ENCODE measurements at places on chromosomes 5 and 9.

GRCh38 chr5:7186818-7187217 lies 209.1 kb upstream of the ADCY2 start:
- no peak for DNase-seq

DNA sequence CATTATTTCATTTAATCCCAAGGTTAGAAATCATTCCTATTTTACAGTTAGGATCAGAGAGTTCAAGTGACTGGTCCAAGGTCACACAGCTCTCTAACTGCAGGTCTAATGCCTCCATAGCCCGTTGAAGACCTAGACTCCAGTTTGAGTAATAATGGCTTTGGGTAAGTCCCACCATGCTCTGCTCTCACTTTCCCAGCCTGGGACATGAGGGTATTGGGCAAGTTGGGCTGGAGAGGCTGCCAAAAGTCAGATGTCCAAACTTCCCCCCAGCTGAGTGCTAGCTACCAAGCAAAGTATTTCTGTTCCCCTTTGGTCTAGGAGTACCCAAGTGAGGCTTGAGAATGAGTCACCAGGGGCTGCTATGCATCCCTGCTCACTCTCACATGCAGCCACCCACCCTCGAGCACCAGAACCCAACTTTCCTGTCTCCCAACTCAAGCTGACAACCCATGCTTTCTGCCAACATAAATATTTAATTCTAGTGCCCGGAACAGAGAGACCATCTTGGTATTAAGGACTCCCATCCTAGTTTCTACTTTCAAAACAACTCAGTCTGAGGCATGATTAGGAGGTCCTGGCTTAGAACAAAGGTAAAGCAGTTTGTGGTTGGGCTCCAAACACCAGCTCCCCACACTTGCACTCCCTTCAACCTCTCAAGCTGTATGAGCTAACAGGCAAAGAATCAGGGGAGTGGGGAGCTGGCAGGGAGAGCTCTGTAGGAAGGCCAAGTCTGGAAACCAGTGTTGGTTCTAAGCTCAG lies 236.5 kb upstream of the TRIM32 start:
- DNase-seq, result no peak

GRCh38 chr5:116564756-116565490 lies 9.7 kb downstream of the SEMA6A start:
- no peak for DNase-seq

DNA sequence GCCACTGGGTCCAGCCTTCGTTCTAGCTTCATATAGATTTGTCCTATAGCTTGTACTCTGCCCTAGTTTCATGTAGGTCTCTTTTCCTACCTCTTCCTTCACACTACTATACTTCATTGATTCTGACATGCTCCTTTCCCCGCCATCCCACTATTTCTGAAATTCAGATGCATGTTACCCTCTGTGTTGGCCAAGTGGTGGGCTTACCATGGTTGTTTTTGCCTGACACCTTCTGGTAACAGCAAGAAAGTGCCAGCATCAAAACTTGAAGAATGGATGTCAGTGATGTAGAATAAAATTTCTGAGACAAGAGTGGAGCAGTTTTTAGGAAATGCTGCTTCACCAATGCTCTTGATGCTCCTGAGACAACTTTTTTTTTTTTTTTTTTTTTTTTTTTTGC lies 19.5 kb upstream of the SERINC5 start:
- no peak for DNase-seq

DNA sequence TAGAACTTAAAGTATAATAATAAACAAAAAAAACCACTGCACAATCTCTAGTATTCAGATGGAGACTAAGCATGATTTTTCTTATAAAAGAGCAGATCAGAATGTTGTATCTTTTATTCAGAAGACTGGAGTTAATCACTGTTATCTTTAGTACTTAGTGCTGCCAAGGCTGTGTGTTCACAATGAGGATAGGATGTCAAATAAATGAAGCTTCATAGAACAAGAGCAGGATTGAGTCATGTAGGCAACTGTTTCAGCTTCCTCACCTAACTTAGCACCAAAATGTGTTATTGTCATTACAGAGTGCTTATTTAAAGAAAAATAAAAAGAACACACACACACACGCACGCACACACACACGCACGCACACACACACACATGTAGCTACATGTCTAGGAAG lies 58.1 kb upstream of the CDKN2B start:
- no peak for DNase-seq

DNA sequence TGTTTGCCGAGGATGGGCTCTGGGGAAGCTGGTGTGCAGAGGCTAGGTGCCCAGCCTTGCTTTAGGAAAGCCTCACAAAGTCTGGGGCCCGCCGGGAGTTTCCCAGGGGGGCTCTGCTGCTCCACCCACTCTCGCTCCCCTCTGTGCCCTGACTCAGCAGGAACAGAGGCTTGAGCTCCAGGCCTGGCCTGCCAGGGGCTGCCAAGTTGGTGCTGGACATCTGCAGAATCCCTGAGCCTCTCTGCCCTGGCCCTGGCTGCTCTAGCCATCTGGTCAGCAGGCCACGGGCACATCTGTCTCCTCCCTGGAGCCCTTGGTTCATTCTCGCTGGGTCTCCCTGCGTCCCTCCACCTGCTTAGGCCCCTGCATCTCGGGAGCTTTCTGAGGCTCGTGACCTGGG lies 647 bp upstream of the ADAMTSL2 start:
- no peak for DNase-seq

DNA sequence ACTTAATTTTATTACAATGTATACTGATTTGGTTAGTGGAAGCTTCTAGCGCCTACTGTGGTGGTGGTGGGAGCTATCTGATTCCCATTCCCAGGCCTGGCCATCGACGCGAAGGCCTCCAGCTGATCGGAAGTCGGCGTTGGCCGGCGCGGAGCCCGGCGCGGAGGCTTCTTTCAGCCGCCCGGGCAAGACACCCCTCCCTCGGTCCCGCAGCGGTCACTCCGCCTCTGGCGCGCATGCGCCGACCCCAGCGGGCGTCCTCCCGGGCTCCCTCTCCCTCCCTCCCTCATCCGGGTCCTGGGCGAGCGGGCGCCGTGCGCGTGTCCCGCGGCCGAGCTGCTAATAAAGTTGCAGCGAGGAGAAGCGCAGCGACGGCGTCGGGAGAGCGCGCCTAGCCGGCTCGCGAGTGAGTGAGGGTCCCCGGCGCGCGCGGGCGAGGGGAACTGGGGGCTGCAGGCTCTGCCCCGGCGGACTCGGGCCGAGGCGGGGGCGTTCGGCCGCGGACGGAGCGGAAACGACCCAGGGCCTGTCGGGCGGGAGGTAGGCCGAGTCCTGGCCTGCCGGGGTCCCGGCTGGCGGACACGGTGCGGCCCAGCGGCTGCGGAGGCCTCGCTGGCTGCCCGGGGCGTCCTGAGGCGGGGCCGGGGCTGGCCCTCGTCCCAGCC lies at the start of gene SMAD5:
Gene SMAD5, plus strand, starts transcription at position 289 of the 665 bp plus-strand sequence. CDS start 20,916 bp downstream, outside the sequence.
- DNase-seq, result peak; percentile 97

GRCh38 chr5:158897444-158898160 lies 202.1 kb downstream of the EBF1 start:
- DNase-seq, result no peak

- DNase-seq, result no peak
Observed at GRCh38 chr5:149265597-149265996, 6.1 kb upstream of the AFAP1L1 start.

DNA sequence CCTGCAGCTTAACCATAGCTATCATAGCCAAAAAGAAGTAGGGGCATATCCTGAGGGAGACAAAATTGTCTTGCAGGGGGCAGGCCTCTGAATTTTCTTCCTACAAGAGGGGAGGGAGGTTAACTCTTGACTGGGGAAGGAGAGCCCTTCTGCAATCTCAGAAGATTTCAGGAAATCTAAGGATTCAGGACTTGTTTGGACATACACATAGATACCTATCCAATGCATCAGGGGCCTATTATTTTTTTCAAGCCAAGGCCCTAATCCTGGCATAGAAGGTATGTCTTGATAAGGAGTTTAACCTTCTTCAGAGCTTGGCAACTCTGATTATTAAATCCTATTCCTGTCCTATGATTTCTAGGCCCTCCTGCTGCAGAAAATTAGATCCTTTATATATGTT lies 375.1 kb upstream of the ACTBL2 start:
- DNase-seq, result no peak

DNA sequence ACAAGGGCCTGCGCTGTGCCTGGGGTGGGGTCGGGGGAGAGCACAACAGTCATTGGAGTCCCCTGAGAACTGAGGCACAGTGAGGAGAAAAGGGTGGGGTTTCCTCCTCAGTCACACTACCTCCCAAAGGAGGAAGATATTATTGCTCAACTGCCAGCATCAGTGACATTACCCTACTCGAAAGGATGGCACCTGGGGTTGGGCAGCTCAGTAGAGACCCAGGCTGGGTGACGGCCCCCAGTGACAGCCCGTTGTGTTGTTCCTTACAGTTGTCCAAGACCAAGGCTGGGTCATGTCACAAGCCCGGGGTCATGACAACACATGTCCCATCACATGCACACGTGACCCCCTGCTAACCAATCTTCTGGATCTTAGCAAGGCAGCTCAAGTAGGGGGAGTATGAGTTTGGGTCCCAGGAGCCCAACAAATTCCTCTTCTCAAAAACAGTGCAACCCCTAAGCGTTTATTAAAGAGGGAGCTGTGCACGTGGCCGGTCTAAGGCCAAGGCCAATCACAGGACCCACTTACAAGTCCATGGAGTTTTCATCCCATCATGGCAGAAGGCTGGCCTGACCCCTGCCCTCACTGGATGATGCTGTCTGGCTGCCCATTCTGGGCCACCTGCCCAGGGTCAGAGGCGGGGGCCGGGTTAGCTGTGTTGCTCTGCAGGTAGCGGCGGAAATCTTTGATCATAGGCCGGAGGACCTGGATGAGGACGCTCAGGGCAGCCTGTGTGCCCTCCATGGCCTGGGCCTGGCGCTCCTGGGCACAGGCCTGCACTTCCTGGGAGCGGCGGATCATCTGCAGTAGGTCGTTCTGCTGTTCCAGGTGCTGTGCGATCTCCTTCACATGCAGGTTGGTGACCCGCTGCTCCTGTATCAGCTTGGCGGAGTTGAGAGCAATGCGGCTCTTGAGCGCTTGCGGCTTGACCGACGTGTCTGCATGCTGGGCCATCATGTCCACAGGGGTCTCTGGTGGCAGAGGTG lies 4.0 kb downstream of the NAIF1 start:
- DNase-seq, result no peak

DNA sequence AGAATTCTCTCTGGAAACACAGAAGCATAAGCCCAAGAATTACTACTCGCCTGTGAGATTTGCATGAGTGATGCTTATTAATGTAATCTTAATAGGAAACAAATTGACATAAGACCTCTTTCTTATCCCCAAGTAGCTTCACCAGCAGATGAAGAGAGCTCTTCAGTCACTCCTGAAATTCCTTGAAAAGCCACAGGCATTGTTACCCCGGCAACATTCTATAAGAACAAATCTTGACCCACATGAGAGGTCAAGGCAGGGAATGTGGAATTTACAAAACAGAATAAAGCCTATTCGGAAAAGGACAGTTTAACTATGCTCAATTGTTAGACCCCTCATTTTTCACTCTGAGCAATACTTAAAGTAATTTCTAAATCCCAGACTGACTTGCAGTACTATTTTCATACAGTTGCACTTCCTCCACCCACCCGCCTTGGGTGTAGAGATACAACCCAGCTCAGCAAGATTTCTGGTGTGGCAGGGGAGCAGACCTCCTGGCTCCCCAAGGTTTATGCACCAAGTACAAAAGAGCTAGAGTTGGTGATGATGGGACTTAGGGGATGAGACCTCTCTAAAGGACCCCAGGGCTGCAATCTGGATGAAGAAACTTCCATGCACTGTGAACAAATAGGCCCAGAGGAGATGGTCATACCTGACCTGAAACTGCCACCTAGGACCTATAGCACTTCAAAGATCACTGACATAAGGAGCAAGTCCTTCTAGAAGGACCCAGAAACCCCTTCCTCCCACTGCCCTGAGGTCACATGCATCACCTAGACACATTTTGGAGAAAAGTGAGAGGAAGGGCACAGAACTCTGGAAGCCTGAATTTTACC lies 242.1 kb downstream of the ZNF608 start:
- DNase-seq, result peak; percentile 36

DNA sequence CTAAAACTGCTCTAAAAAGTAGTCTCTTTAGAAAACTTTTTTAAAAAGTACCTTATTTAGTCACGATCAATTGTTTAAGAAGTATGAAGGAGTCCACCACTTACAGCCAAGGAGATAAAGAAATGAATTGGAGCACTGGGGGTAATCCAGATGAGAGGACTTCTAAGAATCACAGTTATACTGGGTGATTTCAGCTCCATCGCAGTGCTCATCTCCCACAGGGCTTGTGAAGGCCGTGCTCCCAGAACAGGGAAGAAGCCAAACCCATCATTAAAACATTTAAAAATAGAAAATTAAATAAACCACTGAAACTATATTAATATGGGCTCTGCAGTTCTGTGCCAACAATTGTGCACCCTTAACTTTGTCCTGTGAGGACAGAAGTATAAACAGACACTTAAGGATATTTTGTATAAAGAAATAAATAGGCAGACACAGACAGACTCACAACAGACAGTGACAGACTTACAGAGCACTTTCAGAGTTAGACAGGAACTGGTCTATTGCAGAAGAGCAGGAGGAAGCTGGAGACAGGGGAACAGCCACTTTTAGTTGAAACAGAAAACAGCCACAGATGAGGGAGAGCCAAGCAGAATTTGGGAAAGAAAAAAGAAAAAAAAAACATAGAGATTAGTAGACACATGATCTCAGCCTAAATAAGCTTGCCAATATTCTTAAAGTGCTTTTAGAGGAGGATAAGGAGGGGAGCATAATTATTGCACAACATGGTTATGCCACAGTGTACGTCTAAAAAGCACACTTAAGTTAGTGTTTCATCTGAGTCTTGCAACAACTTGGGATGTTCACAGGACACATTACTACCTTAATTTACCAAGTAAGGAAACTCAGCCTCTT lies 81.8 kb downstream of the FBXO38 start:
- DNase-seq, result no peak

- no peak for DNase-seq
Observed at GRCh38 chr9:116941266-116941665, 254.2 kb downstream of the TRIM32 start.

DNA sequence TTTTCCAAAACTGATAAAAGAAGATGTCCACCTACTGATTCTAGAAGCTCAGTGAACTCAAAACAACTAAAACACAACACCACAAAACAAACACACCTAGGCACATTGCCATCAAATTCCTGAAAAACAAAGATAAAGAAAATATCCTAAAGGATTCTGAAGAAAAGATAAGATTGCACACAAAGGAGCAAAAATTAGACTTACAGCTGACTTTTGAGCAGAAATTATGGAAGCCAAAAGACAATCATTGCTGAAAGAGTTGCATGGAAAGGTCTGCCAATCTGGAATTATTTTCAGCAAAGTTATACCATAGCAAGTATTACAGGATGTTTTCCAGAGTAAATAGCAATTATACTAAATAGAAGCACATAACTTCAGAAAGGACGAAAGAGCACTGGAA lies 128.2 kb upstream of the IRX2 start:
- DNase-seq, result no peak

DNA sequence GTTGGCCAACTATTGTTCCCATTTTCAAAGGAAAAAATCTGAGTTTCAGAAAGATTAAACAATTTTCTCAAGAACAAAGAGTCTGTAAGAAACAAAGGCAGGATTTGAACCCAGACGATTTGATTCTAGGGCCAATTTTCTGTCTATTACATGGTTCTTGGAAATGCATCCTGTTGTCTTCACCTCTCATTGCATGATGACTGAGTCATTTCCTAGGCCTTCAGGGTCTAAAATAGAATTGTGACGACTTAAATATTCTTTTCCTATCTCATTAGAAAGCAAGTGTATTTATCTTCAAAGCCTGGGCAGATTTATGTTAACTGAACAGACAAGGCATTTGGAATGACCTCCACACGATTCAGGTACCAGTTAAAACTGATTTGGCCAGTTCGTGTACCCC lies 512.9 kb downstream of the NTRK2 start:
- no peak for DNase-seq

GRCh38 chr5:143826951-143827444 lies 15.0 kb downstream of the HMHB1 start:
- no peak for DNase-seq

Measured in neuronal stem cell (in vitro differentiated cells).